Muscle of back (tissue), 13 donors: ENCODE measurements at places on chromosomes 6 and 20. TPM values are rescaled to one million over a fixed set of nuclear protein-coding genes. Genes with fewer than 3 reads are reported as not detected.

- no peak for DNase-seq
Observed at GRCh38 chr6:7797386-7797785, 71.5 kb downstream of the BMP6 start.

DNA sequence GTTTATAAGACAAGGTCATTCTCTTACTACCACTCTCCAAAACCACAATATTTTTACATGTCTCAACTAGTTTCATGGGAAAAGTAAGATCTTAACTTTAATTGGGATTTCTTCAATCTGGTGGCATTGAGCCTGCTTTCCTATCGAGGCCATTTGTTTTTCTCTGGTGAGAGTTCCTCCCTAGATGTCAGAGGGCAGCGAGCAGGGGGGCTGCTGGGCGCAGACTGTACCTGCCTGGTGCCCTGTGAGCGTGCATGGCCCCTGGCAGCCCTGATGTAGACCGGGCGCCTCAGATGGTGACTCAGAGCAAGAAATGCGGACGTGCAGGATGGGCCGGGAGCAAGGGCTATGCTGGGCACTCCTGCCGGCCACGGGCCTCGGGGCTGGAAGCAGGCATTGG, 27.2 kb downstream of the ERMARD start:
- no peak for DNase-seq

DNA sequence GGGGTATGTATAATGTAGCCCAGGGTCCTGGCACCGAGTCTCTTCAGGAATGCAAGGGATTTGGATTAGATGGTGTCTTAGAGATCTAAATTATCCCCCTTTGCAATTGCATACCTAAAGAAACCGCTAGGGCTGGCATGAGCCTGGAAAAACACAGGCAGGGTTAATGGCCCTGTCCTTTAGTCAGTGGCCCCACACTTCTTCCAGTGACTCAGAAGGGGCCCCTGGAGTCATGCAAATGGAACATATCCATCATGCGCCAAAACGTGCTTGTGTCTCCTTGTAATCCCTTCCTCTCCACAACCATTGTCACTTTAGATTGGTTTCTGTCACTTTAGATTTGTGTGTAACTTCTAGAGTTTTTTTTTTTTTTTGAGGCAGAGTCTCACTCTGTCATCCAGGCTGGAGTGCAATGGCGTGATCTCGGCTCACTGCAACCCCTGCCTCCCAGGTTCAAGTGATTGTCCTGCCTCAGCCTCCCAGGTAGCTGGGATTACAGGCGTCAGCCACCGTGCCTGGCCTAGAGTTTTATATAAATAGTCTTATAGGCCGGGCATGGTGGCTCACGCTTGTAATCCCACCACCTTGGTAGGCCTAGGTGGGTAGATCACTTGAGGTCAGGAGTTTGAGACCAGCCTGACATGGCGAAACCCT, 8.7 kb upstream of the MYBL2 start:
- DNase-seq = peak; percentile 7

GRCh38 chr6:82144852-82145340, 102.6 kb downstream of the IBTK start:
- peak; percentile 62 for DNase-seq

GRCh38 chr6:114319749-114320148, 23.1 kb downstream of the HS3ST5 start:
- DNase-seq = no peak

GRCh38 chr6:168293636-168294530, 25.7 kb downstream of the DACT2 start:
- no peak for DNase-seq

DNA sequence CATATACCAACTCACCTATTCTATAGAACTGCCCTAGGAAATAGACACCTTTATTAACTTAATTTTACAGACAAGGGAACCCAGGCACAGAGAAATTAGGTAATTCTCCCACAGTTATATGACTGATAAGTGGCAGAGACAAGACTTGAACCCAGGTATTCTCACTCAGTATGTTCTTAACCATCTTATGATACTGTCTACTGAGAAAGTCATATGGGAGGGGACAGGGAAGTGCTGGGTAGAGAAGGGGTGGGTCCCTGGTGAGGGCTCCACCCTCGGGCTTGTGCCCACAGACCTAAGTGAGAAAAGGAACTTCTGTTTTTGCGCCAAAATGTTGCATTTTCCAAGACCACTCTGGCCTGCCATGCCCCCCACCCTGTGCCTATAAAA, 123.5 kb downstream of the RNF144B start:
- DNase-seq = no peak

DNA sequence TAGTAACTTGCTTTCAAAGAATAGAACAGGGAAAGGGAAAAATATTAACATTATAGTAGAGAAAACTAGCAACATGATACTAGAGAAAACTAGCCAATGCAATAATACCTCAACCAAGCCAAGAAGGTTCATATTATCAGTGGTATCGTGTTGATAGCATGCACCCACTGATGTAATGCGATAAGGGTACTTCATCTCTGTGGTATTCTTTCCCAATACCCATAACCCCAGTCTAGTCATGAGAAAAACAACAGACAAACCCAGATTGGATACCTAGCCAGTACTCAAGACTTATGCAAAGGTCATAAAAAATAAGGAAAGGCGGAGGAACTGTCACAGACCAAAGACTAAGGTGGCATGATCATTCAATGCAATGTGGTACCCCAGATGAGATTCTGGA, 21.0 kb downstream of the BLOC1S5 start:
- DNase-seq = no peak

DNA sequence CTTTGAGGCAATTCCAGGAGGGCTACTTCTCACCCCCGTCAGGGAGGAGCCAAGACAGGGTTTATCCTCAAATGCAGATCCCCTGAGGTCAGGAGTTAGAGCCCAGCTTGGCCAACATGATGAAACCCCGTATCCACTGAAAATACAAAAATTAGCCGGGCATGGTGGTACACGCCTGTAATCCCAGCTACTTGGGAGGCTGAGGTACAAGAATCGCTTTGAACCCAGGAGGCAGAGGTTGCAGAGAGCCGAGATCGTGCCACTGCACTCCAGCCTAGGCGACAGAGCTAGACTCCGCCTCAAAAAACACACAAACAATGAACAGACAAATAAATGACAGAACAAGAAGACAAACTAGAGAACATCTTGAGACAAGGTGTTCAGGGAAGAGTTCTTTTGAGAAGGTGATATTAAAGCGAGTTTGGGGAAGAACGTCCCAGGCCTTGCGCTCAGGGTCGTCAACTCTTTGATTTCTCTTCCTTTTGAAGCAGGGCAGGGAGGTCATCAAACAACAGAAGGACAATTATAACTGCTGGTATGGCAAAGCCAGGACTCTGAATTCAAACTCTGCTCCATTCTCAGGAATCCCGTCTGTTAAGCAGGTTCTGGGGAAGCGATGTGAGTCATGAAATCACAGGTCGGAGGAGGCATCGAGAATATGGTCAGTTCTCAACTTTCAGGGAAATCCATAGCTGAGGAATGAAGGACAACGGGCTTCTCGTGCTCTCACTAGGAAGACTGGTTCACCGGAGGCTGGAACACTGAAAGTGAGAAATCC, 1.4 kb upstream of the RALY start:
- no peak for DNase-seq

DNA sequence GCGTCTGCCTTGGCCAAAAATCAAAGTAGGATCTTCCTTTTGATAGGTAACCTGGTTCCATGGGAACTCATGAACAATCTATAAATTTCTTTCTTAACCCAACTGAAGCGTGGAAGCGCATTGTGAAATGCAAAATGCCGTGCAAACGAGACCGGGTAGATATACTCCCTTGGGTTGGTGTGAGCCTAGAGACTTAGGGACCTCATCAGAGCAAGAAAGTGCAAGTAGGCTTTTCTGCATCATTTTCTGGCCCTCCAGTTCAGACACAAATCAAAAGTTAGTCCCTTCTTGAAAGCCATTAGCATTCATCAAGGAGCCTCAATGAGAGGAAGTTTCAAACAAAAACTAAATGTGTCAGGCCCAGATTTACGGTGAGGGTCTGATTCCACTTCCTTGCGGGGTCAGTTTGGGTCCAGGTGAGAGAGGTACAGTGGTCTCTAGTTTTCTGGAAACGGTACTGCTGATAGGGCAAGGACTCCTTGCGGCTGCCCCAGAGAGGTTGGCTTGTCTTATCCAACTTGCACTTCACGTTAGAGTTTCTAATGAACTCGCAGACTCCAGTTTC, 5.3 kb upstream of the ZNF184 start:
- no peak for DNase-seq

DNA sequence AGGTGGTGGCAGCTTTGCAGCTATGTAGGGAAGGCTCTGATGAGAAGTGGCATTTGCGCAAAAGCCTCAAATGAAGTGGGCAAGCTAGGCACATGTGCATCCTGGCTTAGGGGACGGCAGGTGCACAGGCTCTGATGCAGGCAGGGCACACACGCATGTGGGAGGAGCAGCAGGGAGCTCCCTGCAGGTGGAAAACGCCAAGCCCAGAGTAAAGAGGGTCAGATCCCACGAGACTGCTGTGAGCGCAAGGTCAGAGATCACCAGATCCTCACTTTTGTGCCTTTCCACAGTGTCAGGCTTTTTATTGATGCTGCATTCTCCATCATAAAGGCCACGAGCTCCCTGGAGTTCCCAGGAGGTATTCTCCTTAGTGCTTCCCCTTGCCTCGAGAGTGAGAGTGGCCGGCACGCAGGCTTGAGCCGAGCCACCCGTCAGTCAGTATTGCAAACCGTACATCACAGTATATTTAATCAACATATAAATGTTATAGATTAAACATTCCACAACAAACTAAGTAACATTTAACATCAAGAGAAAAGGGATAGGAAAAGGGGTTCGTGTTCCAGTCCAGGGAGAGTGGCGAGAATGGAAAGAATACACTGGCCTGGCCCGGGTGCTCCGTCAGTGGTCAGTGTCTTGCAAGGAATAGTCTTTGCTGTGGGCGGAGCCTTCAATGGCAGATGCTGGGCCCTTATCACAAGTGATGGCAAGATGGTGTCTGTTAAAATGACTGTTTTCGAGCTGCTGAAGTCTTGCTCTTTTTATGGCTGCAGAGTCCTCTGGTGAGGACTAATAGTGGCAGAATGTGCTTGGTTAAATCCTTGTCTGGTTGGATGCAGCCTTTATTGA, 109.4 kb downstream of the SYNDIG1 start:
- DNase-seq = no peak

GRCh38 chr20:31822421-31823330, 3.5 kb downstream of the MYLK2 start:
- DNase-seq = peak; percentile 87

DNA sequence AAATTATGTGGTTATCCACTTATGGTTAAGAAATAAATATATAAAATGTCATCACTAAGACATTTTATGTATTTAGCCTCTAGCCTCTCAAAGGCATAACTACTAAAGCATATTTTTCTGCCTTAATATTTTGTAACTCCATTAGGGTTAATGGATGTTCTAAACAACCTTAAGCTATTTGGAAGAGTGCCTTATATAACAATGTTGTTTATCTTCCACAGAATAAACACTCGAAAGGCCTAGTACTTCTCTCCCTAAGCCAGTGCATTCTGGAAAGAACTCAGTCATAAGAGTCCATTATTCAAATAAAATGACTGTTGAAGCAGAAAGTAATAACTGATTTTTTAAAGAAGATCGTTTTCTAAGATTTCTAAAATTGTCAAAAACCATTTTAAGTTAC, 15.0 kb upstream of the PRIM2 start:
- DNase-seq = no peak

- no peak for DNase-seq
Observed at GRCh38 chr6:43325876-43326275, 17.2 kb upstream of the CRIP3 start.

GRCh38 chr6:139608466-139609261, 234.2 kb upstream of the CITED2 start:
- DNase-seq = peak; percentile 43

GRCh38 chr6:20129290-20130088, 82.8 kb downstream of the MBOAT1 start:
- DNase-seq = no peak

SLC23A2 gene
- 9.8 TPM for polyA plus RNA-seq

SAMD5 gene
- polyA plus RNA-seq = 3.8 TPM

HLA-DRB1 gene
- 18.5 TPM for polyA plus RNA-seq

TREM1 gene
- polyA plus RNA-seq = 0.17 TPM

NRN1 gene
- polyA plus RNA-seq = 28.8 TPM

POM121L2 gene
- polyA plus RNA-seq = not detected

OR5V1 gene
- polyA plus RNA-seq = not detected

LY6G6C gene
- polyA plus RNA-seq = 1.0 TPM

SLC17A2 gene
- polyA plus RNA-seq = not detected
